Hematopoietic multipotent progenitor cell treated with erythropoietin and hydrocortisone succinate and interleukin-3 and kit ligand, for 4 days (in vitro differentiated cells): ENCODE measurements at places on chromosomes 13 and 19.

DNA sequence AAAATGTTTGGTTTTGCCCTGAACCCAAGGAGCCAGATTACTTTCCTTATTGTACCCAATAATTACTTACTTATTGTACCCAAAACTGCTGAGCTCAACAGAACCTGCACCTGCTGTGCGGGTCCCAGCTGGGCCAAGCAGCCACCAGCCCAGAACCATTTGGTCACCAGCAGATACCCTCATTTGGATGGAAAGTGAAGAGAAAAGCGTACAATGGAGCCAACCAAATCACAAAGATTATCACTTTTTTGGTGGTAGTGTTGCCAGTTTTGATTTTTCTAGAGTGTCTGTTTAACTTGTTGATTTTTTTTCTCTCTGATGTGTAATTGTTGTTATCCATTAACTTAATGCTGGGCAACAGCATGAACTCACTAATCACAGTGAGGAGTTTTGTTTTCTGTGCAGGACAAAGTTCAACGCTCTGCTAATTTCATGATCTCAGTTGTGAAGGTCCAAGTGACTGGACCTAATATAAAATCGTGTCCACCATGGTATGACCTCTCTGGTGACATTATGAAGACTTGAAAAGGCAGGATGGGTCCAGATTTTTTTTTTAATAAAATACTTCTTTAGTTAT, 23.8 kb downstream of the SPATA13 start:
- no peak for DNase-seq

- peak; percentile 63 for DNase-seq
Observed at GRCh38 chr19:14094854-14095253, 4.3 kb upstream of the SAMD1 start.

- DNase-seq = no peak
Observed at GRCh38 chr13:79778741-79779460, 297.9 kb downstream of the NDFIP2 start.

GRCh38 chr19:4007836-4008539, 452 bp downstream of the PIAS4 start:
- peak; percentile 59 for DNase-seq

- no peak for DNase-seq
Observed at GRCh38 chr13:73242515-73243015, 183.8 kb downstream of the KLF5 start.

- DNase-seq = no peak
Observed at GRCh38 chr13:37144661-37145060, 39.2 kb upstream of the CSNK1A1L start.

GRCh38 chr13:35714588-35715377, 238.3 kb upstream of the MAB21L1 start:
- DNase-seq = no peak

GRCh38 chr13:30697996-30698401, 37.3 kb upstream of the ALOX5AP start:
- peak; percentile 44 for DNase-seq

DNA sequence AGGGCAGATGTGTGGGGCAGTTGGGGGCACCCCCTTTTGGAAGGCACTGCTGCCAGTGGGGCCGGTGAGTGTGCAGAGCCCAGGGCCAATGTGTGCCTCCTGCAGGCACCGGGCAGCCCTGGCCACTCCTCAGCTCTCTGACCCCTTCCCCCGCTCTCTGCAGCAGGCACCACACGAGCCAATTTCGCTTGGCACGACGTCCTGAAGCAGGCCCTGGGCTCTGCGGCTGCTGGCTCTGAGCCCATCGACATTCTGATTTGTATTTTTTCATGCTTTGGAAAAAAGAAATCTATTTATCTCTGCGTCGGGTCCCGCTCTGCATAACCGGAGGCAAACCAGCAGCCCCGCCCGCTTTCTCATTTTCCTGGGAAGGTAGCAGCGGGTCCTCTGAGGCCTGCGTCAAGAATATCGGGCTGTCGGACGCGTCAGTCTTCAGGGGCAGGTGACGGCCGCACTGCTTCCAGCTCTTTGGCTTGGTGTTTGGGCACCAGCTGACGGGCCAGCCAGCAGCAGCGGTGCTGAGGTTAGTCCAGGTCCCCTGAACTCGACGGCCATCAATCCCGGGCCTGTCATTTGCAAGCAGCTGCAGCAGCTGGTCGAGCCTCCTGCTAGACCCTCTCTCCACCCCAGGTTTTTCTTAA, 134.3 kb downstream of the KDM4B start:
- DNase-seq = no peak

GRCh38 chr19:1503089-1503924, 9.5 kb downstream of the ADAMTSL5 start:
- peak; percentile 75 for DNase-seq

DNA sequence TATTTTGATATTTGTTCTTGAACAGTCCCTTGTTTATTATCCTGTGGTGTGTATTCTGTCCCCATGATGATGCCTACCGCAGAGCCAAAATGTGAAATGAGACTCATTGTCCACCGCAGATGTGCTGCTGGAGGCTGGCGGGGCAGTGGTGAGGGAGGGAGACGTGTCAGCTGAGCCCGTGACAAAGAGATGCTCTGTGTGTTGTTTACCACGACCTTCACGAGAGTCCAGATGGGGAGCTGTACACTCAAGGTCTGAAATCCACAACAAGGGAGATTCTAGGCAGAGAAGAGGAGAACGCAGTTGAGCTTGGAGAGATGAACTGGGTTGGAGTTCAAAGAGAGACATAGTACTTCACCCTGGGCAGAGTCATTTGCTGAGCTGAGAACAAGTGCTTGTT, 20.8 kb upstream of the AMER2 start:
- DNase-seq = no peak

DNA sequence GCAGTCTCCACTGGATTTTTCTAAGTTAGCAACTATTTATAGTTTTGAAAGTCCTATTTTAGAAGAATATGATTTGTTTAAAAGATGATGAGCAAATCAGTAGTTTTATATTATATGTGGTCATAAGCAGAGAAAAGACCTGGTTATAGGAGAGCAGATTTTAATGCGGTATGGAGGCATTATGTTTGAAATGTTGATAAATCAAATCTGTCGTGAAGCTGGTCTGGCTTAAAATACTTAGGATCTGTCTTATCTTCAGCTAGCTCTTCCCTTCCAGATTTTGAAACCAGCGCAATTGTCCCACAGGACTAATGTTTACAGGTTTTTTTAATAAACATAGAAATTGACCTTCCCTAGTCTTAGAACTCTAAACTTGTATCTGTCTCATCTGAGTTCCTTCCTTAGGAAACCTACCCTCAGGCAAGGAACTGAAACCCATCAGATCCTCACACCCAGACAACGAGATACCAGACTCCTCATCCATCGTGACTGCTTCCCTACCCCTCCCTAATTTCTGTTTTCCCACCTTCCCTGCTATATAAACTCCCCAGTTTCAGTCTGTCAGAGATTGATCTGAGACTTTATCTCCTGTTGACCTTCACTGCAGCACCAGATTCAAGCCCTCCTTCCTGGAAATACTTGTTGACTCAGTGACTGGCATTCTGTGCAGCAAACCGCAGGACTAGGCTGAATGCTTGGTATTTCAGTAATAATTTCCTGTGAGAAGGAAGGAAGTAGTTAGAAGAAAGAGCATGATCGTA, 37.8 kb upstream of the CXCL17 start:
- no peak for DNase-seq

DNA sequence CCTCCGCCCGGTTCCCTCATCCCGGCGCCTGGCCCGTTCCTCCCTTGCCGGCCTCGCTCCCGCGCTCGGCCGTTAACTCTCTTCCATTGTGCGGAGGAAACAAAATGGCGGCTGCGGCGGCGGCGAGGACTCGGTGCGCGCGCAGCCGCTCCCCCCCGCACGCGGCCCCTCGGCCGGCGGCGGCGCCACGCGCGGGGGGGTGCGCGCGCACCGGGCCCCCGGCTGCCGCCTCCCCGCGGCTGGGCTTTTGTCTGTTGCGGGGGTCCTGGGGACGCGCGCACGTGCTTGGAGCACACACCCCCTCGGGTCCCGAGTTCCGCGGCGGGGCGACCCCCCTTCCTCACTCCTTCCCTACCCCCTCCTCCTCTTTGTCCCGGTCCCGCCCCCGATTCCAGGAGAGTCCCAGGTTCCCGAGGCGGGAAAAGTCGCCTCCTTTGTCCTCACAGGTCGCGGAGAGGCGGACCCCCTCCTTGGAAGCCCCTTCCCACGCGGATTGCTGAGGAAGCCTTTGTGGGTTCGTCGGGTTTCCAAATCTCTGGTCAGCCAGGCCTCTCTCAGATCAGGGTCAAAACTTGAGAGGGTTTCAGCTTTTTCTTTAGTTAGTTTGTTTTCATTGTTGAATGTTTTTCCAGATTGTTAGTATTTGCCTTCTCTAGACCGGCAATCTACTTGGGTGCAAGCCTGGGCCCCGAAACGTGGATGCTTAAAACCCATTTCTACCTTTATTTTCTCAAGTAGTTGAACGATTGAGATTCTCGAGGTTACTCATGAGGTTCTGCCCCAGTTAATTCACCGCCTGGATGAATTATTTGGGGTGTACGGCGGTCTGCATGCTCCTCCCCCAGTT, 687 bp downstream of the ILF3 start:
- peak; percentile 77 for DNase-seq

DNA sequence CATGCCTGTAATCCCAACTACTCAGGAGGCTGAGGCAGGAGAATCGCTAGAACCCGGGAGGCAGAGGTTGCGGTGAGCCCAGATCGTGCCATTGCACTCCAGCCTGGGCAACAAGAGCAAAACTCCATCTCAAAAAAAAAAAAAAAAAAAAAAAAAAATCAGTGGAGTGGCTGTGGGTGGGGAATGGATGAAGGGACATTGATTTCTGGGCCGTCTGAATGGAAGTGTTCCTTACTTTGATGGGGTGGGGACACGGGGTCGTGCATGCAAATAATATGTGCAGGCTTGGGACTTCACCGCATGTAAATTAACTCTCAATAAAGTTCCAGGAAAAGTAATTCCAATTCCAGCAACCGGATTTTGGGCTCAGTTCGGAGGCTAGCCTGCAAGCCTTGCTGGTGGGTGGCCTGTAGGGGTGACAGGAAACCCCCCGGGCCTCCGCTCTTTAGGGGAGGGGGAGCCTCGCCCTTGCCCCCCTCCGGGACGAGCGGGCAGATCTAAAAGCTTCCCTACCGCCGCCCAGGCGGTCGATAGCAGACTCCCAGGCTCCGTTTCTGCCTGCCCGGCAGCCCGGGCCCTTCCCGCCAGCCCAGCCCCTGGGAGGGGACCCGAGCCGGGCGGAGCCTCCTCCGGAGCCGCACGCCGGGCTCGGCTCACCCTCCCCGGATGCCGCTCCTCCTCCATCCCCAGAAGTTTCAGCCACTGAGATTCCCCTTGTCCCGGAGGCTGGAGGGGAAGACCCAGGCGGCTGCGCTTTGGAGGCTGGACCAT, 48.0 kb upstream of the ADGRE5 start:
- peak; percentile 30 for DNase-seq

GRCh38 chr13:44364345-44365000, 9.2 kb upstream of the SERP2 start:
- DNase-seq = no peak

- no peak for DNase-seq
Observed at GRCh38 chr19:17326595-17326966, 8.1 kb downstream of the ANO8 start.

GRCh38 chr13:78841358-78841963, 182.5 kb upstream of the OBI1 start:
- no peak for DNase-seq

DNA sequence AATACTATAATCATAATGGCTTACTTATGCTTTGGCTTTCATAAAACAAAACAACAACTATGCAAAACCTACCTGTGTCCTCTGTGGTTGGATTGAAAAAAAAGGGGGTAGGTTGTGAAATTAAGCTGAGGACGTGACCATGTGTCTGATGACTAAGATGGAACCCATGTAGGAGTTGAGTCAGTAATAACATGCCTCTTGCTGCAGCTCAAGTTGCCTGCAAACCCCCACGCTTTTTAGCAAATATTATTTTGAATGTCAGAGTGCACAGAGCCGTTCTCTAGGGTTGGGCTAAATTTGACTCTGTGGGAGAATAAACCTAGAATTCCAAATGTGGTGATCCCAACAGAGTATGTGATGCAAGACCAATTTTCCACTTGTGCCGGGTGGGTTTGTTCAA, 209.3 kb downstream of the KCNRG start:
- no peak for DNase-seq

GRCh38 chr19:46629546-46630025, 4.7 kb upstream of the PTGIR start:
- peak; percentile 97 for DNase-seq

GRCh38 chr13:113562844-113563243, 21.7 kb upstream of the TFDP1 start:
- no peak for DNase-seq

DNA sequence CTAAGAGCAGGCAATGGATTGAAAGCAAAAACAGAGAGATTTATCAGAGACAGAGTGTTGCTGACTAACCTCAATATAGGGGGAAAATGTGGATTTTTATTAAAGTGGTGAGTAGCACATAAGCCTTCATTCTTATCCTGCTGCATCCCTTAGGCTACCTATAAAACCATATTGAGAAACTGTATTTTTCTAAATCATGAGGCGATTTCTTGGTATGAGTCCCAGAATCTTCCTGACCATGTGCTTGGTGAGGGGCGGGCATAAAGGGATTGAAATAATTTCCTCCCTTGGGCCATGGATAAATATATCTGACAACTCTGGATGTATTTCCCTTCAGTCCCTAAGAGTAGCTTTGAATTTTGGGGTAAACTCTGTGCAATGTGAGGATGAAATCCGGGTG, 72.8 kb downstream of the EFNB2 start:
- no peak for DNase-seq

DNA sequence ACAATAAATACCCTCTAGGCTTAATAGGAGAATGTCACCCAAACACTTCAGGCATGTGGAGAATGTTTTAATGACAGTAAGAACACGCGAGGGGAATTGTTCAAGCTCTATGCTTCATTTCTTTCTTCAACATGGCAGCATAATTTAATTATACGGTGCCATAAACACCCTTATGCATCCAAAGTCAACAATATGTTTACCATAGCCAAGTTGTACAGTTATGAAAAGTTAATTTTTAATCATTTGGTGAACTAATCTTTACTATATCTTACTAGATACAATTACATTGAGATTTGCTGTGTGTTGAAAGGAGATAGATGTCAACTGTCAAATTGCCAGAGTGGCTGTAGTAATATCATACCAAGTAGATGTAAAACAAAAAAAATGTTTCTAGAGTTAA, 185.9 kb upstream of the NBEA start:
- DNase-seq = no peak

DNA sequence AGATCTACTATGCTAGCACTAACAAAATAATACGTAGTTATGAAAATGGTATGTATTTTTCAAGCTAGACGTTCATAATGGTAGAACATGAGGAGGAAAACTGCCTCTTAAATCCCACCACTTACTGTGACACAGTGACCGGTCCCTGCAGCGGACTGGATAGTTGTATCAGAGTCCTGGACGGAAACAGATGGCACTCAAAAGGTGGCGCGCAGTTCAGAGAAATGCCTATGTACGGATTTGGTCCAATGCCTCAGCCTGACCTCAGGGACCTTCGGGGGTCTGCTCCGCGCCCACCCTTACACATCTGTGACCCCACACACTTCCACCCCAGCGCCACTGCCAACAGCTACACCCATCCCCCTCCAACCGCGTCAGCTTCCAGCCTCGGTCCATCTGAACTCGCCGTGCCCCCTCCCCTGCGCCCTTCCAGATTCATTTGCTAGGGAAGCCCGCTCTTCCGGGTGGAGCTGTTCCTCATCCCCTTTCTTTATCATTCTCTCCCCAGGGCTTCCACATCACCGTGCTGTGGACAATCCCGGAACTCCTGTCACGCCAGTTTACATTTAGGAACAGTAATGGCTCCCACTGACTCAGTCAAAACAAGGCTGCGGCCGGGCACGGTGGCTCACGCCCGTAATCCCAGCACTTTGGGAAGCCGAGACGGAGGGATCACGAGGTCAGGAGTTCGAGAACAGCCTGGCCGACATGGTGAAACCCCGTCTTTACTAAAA, 792 bp upstream of the LENG8 start:
- peak; percentile 70 for DNase-seq

GRCh38 chr13:26629260-26629825, 71.9 kb downstream of the WASF3 start:
- DNase-seq = peak; percentile 51
